DMS79 (cell line): ENCODE measurements at places on chromosomes 12 and 14.

DNA sequence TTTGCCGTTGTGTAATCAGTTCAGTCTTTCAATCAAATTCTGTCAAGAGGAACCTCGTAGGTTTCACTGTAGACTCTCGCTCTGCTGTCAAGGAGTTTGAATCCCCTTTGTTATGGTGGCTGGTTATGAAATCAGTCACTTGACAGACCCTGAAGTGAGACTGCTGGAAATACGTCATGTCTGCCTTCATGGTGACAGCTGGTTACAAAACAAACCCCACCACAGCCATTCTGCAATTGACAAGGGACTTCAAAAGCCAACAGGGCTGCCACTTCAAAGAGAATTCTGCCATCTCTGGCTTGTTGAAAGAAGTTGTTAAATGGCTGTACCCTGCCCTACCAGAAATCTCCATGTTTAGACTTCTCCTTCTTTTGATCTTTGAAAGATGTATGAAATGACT, 286.9 kb downstream of the ERC1 start:
- DNase-seq: no peak

DNA sequence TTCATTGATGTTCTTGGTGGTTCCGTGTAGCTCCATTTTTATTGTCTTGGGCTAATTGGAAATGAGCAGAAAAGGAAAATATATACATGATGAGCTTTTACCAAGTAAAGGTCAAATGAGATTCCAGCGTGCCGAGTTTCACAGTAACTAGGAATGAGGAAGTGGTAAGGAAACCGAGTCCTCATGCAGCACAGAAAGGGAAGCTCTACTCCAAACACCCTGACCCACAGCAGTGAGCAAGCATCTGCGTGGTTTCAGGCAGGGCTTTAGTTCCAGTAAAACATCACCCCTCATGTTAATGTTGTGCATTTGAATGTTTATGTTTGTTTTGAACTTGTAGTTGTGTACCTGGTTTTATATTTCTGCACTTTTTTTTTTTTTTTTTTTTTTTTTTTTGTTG, 208.0 kb downstream of the SLC41A2 start:
- no peak for DNase-seq

GRCh38 chr12:99824900-99825542, 159.7 kb downstream of the ANKS1B start:
- DNase-seq: no peak

- no peak for DNase-seq
Observed at GRCh38 chr12:51378749-51379148, 12.5 kb downstream of the GALNT6 start.

DNA sequence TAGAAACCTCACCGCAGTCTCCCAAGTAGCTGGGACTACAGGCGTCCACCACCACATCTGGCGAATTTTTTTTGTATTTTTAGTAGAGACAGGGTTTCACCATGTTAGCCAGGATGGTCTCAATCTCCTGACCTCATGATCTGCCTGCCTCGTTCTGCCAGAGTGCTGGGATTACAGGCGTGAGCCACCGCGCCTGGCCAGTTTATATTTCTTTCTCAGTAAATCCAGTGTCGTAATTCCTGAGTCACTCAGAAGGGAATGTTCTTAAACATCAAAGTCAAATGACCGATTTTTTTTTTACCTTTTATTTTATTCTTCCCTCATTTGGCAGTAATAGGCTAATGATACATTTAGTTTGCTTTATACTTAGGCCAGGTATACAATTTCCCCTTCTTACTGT, 80.5 kb downstream of the FBXO33 start:
- no peak for DNase-seq

DNA sequence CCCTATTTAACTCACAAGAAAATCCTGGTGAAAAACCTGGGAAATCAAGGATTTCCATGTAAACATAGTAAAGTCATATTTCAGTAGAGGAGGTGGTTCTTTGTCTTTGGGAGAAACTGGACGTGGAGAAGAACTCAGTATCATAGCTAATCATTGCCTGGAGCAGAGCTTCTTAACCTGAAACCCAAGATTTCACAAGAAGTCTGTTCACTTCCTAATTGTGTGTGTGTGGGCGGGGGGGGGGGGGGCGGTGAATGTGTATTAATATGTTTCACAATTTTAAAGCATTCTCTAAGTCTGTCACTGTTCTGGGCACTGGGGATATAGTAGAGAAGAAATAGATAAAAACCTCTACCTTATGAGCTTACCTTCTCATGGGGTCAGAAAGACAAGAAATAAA, 96.7 kb upstream of the PPP4R3A start:
- DNase-seq: no peak

GRCh38 chr14:99479906-99480869, at the start of gene SETD3:
Gene SETD3 (minus strand): TSS chr14:99480859. CDS start chr14:99465805, 15,054 bp downstream.
- DNase-seq: no peak

GRCh38 chr12:92629349-92630065, 73.3 kb upstream of the PLEKHG7 start:
- DNase-seq: peak; percentile 64

GRCh38 chr14:58571769-58572472, 65.8 kb upstream of the DACT1 start:
- DNase-seq: no peak

- DNase-seq: no peak
Observed at GRCh38 chr12:30598889-30599288, 96.8 kb downstream of the IPO8 start.

- DNase-seq: no peak
Observed at GRCh38 chr12:96177013-96177412, 17.2 kb upstream of the ELK3 start.

DNA sequence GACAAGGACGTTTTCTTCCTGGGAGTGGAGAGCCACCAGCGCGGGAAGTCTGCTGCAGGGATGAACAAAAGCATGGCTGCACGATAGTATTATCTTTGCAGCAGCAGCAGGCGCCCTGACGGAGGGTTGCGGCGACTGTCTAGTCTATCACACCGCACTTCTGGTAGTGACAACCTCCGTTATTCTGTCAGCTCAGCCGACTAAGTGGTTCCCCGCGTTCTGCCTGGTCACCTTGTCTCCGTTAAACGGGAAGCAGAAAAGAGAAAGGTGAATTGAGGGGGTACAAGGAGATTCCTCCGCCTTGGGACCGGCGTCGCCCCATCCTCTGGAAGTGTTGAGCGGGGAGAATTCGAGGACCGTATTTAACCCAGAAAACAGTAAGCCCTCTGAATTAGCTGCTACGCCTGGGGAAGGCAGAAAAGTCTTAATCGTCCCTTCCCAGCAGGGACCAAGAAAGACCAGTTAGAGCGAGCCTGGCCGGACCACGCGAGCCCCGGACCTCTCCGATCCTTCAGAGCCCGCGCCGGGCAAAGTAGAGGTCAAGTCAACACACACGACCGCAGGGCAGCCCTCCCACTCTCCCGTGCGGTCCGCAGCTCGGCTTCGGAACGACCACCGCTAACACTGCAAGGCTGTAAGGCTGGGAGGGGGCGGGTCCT, 536 bp upstream of the DAAM1 start:
- DNase-seq: peak; percentile 60

DNA sequence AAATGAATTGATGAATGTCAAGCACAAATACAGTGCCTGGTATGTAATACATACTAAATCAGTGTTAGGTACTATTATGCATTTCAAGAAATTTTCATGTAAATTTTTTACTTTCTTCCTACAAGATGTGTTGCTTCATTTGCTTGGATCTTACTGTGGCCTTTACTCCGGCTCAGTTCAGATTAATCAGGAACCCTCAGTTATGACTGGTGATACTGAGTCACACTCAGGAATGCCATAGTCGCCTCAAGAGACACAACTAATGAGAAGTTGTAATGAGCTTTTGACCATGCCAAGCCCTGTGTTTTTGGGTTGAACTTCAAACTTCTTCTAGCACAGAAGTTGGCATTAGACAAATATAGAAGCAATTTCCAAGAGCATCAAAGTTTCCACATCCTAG, 96.0 kb downstream of the TGFB3 start:
- DNase-seq: no peak

DNA sequence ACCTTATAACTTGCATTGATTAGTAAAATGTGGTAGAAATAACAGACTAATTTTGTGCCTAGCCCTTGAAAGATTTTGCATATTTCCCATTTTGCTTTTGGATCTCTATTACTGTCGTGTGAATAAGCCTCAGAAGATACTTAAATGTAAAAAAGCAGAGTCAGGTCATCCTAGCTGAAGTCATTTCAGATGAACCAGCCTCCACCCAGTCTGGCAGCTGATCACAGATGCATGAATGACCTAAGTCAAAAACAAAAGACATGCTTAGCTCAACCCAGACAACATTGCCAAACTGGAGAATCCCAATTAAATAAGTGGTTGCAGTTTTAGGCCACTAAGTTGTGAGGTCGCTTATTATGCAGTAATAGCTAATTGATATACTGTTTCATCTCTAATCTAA, 349.9 kb downstream of the C12orf50 start:
- DNase-seq: no peak

DNA sequence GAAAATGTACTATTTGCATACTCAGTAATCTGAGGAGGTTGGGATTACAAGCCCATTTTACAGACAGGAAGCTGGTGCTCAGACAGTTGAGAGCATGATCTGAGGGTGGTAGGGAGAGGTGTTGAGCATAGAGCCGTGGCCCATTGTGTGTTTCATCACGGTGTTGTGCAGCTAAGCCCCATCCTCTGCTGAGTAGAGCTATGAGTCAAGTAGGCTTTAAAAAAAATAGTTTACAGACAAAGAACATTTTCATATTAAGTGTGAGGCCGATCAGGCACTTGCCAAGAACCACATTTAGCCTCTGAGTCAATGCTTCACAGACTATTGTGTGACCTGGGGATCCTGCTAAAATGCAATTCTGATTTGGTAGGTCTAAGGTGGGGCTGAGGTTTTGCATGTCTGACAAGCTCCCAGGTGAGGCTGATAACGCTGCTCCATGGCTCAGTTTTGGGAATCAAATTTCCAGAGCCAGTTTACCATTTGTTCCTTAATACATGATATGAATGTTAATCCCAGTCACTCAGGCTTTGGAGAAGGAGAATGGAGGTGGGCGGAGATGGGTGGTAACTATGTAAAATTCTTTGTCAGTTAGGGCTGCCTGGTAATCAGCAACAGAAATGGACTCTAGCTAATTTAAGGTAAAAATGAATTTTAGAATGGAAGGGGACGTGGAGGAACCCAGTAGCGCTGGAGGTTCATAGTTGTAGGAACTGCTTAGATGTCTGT, 22.2 kb downstream of the ZNF664 start:
- no peak for DNase-seq

GRCh38 chr14:39398382-39398781, 33.9 kb downstream of the FBXO33 start:
- DNase-seq: no peak

DNA sequence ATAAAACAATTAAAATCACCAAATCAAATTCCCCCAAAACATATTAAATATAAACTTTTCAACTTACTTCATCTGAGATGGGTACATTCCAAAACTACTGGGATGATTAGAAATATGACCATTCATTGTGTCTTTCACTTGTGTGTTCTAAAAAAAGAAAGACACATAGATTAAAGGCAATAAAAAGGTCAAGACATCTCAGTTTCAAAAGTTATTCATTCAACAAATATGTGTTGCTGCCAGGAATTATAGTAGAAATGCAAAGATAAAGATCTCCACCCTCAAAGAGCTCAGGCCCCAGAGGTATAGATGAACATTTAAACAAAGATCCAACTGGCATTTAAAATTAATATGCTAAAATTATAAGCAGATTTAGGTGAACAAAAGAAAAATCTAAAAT, 106.4 kb downstream of the EPS8 start:
- DNase-seq: no peak

GRCh38 chr12:49305762-49306510, 11.0 kb downstream of the PRPH start:
- DNase-seq: no peak

DNA sequence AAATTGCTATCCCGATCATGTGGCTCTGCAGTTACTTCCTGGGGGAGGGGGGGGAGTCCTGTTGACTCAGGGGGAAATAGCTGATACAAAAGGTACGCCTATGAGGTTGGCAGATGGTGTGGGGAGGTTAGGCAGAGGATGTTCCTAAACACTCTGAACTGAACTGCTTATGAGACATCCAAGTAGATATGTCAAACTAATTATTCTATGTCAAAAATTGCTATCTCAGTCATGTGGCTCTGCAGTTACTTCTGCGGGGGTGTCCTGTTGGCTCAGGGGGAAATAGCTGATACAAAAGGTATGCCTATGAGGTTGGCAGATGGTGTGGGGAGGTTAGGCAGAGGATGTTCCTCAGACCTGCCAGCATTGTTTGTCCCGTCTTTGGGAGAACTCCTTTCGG, 5.1 kb upstream of the VCPKMT start:
- DNase-seq: no peak

DNA sequence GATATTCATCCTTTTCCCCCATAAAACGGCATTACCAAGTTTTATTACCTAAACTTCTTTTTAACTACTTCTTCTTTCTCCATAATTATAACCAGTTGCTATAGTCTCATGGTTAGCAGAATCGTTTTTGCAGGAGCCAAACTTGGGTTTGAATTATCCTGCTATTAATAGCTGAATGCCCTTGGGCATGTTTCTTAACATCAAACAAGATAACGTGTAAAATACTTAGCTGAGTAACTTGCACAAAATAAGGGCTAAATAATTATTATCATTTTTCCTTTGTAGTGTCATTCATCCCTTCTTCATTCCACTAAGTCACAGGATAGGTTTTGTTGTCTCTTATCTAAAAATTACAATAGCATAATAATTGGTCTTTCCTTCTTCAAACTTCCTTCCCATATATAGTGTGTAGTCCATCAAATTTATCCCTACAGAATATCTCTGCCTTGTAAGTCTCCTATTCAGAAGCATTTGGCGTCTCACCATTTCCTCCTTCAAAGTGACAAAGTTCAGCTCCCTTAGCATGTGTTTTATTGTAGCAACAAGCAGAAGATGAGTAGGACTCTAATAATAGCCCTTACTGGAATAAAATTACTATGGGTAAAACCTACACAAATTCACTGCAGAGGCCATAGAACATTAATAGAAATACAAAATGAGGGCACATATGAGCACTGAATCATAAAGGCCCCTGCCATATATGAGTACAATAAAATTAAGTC, 63.8 kb downstream of the FAR2 start:
- DNase-seq: no peak

GRCh38 chr12:88063375-88063774, 34.2 kb upstream of the C12orf50 start:
- DNase-seq: no peak

GRCh38 chr12:103994235-103994634, 28.6 kb downstream of the TDG start:
- no peak for DNase-seq

DNA sequence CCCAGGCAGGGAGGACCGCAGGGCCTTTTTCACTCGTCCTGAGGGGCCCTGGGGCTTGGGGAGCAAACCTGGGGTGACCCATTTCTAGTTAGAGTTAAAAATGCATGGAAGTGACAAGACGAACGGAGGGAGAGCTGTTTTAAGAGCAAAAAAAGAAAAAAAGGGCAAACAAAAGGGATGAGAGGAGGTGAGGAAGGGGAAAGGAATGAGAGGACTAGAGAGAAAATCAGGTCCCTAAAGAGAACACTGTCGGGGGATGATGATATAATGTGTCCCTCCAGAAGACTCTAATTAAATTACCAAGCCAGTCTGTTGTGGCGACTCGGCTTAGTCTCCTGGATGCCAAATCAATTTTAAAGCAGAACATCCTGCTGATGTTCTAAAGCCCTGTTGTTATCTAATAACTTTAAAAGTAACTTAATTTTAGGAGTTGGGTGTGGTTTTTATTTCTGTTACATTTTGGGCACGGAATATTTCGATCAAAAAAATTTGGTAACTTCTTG, 1.1 kb downstream of the ANO6 start:
- DNase-seq: no peak

GRCh38 chr12:89892436-89892835, 183.8 kb upstream of the ATP2B1 start:
- DNase-seq: no peak
